ENCODE measurements at places on chromosomes 5 and 9.

- DNase-seq: no peak
Measured at GRCh38 chr5:171357843-171358242, 29.8 kb upstream of the NPM1 start.

DNA sequence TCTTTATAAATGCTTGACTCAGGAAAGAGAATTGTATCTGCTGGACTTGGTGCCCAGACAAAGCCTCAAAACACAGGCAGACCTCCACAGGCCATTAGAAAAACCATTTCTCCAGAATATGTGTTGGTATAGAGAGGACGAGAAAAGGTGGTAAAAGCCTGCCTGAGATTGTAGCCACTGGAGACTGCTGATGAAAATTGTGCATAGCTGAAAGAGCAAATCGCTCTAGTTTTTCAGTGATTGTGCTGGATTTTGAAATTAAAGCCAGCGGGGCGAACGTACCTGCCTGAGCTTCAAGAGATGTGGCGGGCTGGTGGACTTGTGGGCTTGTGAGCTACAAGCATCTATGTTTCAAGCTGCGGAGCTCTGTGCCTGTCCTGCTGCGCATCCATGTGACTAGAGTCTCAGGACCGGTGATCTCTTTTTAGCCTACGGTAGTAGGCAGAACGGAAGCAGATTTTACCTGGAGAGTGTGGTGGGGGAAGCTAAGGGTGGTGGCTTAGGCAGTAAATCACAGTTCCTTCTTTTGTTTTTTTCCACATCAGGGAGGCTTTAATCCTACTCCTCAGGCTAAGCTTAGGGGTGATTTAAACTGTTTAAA, 193.6 kb downstream of the SREK1 start:
- DNase-seq: no peak

DNA sequence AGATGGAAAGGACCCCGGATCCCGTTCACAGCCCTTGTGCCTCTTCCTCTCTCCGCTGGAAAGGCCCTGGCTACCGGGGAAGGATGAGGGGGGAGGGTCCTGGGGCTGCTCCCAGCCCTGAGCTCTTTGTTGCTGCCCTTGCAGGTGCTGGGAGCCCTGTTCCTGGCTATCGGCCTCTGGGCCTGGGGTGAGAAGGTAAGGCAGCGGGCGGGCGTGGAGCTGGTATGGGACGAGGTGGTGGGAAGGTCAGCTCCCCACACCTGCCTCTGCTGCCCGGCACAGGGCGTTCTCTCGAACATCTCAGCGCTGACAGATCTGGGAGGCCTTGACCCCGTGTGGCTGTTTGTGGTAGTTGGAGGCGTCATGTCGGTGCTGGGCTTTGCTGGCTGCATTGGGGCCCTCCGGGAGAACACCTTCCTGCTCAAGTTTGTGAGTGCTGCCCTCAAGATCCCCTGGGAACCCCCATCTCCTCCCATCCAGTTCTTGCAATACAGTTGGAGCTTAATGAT, 4.2 kb downstream of the TSPAN17 start:
- no peak for DNase-seq

- peak; percentile 53 for DNase-seq
Measured at GRCh38 chr5:132655821-132656773, 1.9 kb upstream of the IL13 start.

DNA sequence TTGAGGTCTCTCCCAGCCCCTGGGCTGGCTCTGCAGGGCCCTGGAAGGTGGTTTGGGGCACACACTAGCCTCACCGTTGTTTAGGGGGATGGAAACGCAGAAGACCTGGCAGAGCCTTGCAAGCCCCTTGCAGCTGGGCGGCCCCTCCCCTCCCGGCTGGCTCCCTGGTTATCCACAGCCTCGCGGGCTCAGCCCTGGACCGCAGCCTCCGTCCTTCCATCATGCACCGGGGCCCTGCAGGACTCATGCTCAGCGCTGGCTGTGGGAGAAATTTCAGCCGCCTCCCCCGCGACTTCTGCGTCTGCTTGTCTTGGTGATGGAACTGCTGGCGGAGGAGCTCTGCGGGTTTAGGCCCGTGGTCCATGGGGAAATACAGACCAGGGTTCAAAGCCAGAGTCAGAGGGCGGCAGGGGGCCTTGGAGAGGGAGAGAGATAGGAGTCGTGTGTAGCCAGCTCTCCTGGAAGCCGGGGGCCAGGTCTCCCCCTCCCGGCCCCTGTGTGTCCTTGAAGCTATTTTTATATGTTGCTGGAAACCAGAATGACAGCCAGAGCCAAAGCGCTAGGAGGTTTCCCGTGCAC, 75.8 kb upstream of the IER5L start:
- no peak for DNase-seq

- DNase-seq: no peak
Measured at GRCh38 chr5:119948162-119948561, 318.8 kb downstream of the FAM170A start.

DNA sequence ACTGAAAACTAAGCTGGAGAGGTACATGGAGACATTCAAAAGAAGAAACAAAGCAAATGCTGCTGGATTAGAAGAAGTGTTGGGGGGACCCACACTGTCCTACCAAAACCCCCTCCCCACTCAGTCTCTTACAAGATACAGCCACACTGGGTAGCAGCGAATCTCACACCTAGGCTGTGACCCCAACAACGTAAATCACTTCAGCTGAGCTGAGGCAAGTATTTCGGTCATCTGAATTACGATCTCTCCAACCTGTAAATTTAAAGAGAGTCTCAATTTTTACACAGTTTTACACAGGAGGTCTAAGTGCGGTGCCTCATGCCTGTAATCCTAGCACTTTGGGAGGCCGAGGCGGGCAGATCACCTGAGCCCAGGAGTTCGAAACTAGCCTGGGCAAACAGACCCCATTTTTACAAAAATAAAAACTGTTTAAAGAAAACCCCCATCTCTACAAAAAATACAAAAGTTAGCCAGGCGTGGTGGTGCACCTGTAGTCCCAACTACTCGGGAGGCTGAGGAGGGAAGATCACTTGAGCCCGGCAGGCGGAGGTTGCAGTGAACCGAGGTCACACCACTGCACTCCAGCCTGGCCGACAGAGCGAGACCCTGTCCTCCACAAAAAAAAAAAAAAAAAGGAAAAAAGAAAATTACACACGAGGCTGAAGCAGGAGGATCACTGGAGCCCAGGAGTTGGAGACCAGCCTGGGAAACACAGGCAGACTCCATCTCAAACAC, 3.4 kb downstream of the CAMSAP1 start:
- DNase-seq: no peak

DNA sequence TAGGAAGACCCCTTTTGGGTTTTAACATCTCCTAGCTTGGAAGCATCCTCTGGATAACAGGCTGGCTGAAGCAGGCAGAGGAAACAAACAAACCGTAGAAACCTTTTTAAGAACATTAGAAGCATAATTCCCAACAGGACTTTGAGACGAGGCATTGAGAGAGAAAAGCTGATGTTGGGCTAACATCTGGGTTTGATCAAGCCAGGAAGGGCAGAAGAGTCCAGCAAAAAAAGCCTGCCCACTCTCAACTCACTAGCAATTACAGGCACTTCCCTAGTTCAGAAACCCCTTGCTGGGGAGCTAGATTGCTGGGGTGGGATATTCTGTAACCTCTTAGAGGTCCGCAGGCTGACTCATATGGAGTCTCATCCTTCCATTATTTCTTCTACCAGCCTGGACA, 75.4 kb upstream of the CTNNA1 start:
- DNase-seq: no peak

- no peak for DNase-seq
Measured at GRCh38 chr5:140791089-140791488, 3.6 kb upstream of the PCDHA2 start.

GRCh38 chr9:16191191-16191590, 638.3 kb downstream of the CCDC171 start:
- DNase-seq: no peak

DNA sequence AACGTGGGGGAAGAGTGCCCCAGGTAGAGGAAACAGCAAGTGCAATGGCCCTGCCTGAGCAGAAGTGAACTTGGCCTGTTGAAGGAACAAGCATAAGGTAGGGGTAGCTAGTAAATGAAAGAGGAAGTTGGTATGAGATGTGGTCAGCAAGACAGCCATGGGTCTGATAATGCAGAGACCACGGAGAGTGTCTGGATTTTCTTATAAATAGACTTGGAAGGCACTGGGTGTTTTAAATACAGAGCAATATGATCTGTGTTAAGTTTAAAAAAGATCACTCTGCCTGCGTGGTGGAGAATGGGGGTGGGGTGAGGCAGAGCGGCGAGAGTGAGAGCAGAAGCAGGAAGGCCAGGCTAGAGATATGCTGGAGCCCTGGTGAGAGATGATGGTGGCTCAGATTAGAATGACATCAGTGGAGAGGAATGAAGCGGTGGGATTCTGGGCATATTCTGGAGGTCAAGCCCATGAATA, 4.2 kb downstream of the ADAM19 start:
- DNase-seq: no peak

DNA sequence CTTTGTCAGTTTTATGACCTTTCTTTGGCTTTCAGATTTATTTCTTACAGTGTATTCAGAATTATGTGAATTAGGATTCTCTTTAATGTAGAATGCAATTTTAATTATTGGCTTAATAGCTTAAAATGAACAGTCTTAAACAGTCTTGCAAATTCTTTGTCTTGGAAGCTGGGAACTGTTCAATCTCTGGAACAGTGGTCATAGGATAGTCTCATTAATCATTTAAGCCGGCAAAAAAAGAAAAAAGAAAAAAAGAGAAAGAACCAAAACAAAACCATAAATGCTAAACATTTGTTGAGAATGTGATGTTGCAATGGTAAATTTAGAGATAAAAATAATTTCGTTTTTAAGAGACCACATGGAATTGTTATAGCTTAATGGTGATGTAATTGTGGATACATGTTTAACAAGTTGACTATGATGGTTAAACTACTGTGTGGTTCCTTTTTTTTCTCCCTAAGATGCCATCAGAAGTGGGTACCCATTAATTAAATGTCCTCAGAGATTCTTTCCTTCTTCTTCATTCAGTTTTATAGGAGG, 61.6 kb downstream of the NNT start:
- no peak for DNase-seq

- DNase-seq: no peak
Measured at GRCh38 chr9:98260635-98261034, 5.2 kb upstream of the TBC1D2 start.

GRCh38 chr5:87845734-87846133, 422.9 kb downstream of the TMEM161B start:
- DNase-seq: no peak

DNA sequence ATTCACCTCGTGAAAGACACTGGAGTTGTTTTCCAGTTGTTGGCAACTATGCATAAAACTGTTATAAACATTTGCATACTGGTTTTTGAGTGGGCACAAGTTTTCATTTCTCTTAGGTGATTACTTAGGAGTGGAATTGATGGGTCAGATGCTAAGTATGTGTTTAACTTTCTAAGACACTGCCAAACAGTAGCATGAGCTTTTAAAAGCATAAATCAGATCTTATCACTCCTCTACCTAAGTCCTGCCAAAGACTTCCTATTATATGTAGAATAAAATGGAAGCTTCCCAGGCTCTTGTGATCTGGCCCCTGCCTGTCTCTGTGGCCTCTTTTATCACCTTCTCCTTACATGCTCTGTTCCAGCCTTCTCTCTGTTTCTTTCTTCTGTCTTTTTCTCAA, 72.6 kb downstream of the SH3RF2 start:
- DNase-seq: no peak

DNA sequence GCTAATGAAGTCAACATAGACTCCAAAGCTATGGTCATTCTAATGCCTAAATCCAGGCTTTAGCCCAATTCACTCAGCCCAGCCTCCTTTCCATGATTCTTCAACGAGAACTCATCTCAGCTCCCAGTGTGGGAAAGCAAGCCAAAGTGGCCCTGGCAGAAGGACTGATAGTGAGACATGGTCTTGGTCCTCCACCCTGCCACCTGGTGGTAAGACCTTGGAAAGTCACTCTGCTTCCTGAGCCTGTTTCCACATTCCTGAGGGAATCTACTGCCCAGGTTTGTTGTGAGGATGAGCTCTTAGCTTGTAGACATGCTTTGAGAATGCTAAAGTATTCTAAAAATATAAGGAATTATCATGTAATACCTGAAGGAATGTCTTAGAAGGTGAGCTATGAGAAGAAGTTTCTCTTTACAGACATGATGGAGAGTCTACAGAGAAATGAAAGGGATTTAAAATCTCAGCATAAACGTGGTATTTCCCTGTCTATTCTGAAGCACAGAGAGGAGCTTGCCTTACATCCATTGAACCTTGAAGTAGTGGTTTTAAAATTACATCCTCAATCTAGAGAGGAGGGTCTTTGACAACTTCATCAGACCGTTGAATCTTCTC, 173.5 kb downstream of the TRIM32 start:
- no peak for DNase-seq

DNA sequence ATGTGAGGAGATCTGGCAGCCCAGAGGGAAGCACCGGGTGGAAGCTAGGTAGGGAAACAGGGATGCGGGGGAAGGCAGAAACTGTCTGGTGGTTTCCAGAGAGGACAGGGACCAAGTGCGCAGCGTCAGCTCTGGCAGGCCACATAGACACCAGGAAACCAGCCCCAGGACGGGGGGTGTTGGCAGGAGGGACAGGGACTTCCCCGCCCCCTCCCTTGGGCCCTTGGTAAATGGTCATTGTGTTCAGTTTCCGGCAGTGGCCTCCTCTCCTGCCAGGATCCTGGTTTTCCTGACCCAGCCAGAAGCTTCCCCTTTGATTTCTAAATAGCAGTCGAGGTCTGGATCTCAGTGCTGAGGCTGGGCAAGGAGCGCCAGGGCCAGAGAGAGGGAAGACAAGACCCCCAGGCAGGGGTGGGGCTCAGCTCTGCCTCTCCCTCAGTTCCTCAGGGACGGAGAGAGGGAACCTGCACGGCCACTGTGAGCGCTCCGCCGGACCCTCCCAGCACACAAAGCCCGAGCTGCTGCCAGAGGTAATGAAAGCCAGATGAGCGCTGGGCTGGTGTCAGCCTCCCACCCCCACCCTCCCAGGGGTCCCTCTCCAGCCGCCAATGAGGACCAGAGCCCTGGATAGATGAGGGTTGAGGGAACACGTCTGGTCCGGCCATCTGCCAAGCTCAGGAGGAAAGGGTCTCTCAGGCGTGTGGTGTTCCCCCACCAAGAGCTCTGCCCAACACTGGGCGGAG, 1.8 kb downstream of the RALGDS start:
- no peak for DNase-seq

DNA sequence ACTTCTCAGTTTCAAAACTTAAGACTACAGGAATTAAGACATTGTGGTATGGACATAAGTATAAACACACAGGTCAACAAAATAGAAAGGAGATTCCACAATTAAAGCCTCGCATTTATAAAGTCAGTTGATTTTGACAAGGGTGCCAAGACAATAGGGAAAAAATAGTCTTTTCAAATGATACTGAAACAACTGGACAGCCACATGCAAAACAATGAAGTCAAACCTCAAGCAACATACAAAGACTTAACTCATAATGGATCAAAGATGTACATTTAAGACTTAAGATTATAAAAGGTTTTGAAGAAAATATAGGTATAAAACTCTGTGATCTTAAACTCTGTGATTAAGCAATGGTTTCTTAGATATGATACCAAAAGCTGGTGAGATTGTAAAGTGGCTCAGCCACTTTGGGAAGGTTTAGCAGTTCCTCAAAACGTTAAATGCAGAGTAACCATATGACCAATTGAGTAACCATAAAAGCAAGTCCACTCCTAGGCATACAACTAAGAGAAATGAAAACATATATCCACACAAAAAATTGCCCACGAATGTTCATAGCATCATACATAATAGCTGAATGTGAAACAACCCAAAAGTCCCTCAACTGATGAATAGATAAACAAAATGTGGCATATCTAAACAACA, 22.0 kb downstream of the HINT1 start:
- DNase-seq: no peak
